ENCODE measurements at places on chromosomes 5 and 9. TPM values are rescaled to one million over a fixed set of nuclear protein-coding genes. Genes with fewer than 3 reads are reported as not detected.

OR1J2 gene
- total RNA-seq: not detected

PRRX2 gene
- total RNA-seq: not detected

SEC24A gene
- 9.5 TPM for total RNA-seq

HEMGN gene
- not detected for total RNA-seq

FCN2 gene
- total RNA-seq: not detected

DMGDH gene
- total RNA-seq: not detected

JAK2 gene
- total RNA-seq: 3.8 TPM

CCL27 gene
- 0.23 TPM for total RNA-seq

Data from A375 (cell line).